Fibroblast of upper back skin (primary cell): ENCODE measurements at places on chromosomes 16 and 17.
A peak's percentile ranks its signal among the peaks of the same experiment; 100 is the strongest.

DNA sequence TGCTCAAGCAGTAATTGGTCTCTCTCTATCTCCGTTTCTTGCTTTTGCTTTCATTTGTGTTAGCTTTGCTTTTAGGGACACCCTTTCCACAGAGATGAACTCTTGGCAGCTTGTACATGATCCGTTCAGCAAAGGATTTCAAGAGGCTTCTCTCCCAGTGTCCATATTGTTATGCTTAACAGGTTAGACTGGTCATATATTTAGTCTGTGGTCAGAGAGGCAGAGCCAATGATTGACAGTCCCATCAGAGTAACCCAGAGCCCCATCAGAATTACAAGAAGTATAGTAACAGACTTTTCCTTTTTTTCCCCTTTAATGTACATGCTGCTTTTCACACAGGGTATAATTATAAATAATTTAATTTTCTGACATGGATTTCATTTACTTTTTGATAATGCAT lies 34.4 kb downstream of the GDPD1 start:
- DNase-seq: no peak

DNA sequence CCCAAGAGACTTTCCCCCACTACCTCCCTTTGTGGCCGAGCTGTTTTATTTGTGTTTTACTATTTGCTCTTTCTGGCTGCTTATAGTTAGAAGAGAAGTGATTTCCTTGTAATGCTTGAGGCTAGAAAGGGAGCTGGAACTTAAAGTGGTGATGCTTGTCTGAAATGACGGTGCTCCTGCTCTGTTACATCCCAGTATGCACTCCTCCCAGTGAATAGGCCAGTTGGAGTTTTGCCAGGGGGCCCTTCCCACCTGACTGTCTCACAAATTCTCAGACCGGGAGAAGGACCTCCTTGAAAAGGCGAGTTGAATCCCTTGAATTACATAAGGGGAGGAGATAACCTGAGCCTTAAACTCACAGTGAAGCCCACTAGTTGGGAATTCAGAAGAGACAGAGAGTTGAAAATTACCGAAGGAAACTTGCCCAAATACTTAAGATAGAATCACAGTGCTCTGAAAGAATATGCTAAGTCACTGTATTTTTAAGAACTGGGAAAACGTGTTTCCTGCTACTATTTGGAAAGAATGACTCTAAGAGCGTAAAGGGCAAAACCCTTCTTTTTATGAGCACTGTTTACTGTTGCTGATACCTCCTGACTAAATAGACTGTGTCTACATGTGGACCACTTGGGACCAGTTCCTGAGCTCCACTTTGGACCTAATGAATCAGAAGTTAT lies 84.7 kb upstream of the CLEC3A start:
- DNase-seq: no peak

- no peak for DNase-seq
Observed at GRCh38 chr16:83785455-83785854, 22.3 kb upstream of the HSBP1 start.

GRCh38 chr17:7634384-7634783 lies 4.4 kb downstream of the SHBG start:
- peak; percentile 49 for DNase-seq

GRCh38 chr16:15457958-15458357 lies 23.6 kb downstream of the BMERB1 start:
- DNase-seq: no peak

DNA sequence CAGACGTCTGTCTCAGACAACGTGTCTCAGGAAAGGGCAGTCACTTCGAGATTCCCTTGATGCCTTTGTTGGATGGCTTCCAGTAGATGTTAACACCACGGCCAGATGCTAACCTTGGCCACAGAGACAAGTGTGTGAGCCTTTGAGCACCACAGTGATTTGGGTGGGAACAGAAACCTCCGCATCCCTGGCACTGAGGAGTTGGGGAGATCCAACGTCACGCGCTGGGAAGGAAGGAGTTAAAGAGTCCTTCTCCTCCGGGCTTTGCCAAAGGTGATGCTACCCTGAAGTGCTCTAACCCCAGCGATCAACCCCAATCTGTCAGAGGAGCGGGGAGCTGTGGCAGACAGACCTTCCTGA lies 3.0 kb upstream of the ABR start:
- DNase-seq: no peak

GRCh38 chr17:33233811-33234177 lies 59.3 kb downstream of the ASIC2 start:
- no peak for DNase-seq

DNA sequence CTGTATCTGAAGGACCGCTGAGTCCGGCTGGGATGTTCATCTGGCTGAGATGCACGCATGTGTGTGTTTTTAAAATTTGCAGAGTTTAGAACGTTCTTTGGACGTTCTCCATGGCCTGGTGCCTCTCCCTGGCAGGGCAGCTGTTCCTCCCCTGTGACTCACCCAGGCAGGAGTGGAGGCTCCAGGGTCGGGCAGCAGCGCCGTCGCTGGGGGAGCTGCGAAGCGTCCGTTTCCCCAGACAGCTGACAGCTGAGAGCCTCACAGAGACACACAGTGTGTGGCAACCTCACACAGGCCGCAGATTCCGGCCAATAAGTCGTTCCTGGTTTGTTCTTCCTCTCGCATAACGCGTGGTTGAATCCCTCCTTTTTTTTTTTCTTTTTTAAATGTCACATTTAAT lies 80.6 kb downstream of the OR1D5 start:
- peak; percentile 38 for DNase-seq

GRCh38 chr16:82510789-82511305 lies 115.9 kb upstream of the CDH13 start:
- DNase-seq: no peak
